ENCODE measurements at places on chromosomes 5 and 9.

GRCh38 chr9:135788576-135789300 is 86.8 kb downstream of the KCNT1 start:
- no peak for DNase-seq

DNA sequence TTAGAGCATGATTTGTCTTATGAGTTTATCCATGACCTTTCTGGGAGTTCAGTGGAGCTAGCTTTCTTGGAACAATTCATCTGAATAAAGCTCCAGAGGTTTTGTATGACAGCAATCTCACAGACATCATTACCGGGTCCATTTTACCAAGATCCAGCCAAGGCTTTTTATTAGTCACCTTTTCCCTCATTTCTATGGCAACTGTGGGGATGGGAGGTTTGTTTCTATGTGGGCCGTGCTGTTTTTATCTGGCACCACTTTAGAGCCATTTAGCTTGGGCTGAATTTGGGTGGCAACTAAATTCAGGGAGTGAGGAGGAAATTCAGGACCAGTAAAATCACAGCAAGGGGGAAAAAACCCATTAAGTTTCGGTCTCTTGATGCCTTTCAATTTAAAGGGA is 245.7 kb downstream of the NSG2 start:
- DNase-seq = no peak

DNA sequence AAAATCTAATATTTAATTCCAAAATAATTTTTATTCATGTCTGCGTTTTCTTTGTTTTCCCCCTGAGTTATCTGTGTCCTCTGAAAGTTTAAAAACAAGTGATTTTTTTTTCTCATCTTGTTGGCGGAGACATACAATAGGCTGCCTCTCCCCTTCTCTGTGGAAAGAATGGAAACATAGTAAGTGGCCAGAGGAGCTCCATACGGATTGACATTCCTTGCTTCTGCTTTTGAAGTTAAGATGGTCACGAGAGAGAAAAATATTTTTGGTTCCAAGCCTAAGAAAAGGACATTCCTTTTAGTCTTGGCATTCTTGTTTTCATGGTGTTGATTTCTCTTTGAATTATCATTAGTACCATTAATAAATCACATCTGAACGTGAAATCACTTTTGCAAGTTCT is 28.3 kb downstream of the ZNF462 start:
- DNase-seq = no peak

- no peak for DNase-seq
Observed at GRCh38 chr9:92385953-92386352, 18.4 kb downstream of the OGN start.

DNA sequence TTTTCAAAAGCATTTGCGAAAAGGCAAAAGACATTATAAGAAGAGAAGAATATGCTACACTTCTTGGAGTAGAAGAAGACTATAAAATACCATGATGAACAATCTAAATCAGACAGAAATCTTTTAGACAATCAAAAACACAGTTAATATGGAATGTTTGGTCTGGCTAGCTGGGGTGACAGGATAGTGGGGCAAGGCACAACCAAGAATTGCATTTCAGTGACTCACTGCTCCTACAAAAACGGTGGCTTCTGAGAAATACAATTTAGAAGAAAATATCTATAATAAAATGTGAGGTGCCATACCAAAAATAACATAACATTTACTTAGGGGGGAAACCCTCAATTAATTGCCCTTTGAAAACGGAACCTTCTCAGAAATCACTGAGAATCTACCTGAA is 363.4 kb downstream of the NPR3 start:
- DNase-seq = no peak

DNA sequence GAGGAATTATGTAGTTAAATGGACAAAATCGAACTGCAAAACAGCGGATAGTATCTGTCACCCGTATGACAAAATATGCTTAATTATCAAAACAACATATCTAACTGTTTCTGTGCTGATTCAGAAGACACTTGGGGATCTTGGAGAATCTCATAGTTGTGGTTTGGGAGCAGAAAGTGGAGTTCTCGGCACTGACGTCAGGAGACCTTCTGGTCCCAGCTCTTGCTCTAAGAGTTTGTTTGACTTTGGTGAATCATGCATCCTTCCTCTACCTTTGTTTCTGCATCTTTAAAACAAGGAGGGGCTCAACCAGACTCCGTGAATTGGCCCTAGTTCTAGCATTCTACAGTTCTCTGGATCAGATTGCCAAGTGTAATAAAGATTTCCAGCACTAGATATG is 37.0 kb upstream of the TAF1L start:
- no peak for DNase-seq

GRCh38 chr9:20495098-20495497 is 127.2 kb downstream of the MLLT3 start:
- no peak for DNase-seq

DNA sequence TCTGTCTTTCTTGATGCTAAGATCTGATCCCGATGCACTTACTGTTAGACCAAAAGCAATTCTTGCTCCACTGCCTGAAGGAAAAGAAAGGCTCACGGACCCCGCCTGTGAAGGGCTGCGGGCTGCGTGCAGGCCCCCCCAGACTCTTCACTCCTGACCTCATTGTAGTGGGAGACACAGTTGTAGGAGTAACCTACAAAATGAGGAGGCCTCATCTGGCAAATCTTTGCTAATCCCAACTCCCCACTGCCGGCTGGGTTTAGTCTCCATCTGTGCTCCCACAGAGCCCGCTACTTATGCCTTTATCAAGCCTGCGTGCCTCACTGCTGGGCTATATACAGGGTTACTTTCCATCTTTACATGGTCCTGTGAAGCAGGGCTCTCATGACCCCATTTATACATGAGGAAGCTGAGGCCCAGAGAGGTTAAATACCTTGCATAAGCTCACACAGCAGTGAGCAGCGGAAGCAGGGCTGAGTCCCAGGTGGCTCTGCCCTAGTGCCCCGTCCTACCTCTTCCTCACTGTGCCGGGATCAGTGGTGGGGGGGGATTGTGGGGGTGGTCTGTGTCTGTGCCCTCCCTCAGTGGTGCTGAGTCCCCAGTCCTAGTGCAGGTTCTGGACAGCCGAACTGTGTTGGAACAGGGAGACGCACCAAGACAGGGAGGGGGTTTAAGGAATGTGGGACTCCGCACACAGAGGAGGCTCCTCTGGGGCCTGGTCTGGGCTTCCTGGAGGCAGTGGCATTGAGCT is 43.9 kb upstream of the RNF130 start:
- no peak for DNase-seq

DNA sequence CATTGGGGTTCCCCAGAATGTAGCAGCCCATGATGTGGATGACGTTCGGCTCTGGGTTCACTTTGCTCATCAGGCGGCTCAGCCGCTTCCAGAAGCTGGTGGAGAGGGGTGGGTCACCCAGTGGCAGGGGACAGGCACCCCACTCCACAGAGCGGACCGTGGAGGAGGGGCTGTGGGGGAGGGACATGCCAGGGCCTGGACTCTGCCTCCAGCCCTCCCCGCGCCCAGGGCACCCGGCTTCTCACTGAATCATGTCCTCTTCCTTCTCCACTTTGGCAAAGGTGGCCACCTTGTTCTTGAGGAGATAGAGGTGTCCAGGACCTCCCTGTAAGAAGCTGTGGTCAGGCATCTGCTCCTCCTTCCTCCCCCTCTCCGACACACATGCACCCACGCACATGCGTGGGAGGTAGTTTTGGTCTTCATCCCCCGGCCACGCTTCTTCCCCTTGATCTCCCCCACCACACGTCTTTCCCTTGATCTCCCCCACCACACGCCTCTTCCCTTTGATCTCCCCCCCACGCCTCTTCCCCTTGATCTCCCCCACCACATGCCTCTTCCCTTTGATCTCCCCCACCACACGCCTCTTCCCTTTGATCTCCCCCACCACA is 8.9 kb upstream of the ENTPD8 start:
- DNase-seq = no peak

- no peak for DNase-seq
Observed at GRCh38 chr5:73442996-73443627, 5.5 kb downstream of the FOXD1 start.

GRCh38 chr5:22928821-22929482 is 75.8 kb upstream of the CDH12 start:
- no peak for DNase-seq
